Testis (tissue), 5 donors: ENCODE measurements at places on chromosomes 2 and 18. TPM values are rescaled to one million over a fixed set of nuclear protein-coding genes. Genes with fewer than 3 reads are reported as not detected.

DNA sequence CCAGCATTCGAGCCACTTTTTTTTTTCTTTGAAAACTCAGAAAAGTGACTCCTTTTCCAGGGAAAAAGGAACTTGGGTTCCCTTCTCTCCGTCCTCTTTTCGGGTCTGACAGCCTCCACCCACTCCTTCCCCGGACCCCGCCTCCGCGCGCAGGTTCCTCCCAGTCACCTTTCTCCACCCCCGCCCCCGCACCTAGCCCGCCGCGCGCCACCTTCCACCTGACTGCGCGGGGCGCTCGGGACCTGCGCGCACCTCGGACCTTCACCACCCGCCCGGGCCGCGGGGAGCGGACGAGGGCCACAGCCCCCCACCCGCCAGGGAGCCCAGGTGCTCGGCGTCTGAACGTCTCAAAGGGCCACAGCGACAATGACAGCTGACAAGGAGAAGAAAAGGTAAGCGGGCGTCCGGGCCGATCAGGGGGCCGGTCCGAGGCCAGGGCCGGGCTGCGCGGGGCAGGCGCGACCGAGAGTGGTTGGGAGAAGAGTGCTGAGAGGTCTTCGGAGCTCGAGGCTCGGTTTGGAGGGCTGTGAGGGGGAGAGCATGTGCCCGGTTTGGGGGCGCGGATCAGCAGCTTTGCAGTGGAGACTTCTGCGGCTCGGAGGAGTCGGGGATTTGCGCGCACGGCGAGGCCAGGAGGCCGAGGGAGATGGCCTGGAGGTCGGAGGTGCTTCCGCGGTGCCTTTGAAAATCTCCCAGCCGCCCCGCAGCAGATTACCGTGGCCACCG is 502 bp downstream of the EPAS1 start:
- peak; percentile 69 for DNase-seq
- H3K36me3 ChIP-seq: no peaks in the 10 kb centered on the region
- H3K27me3 ChIP-seq: no peaks in the 10 kb centered on the region

GRCh38 chr2:165469417-165469816 is at the start of gene CSRNP3:
CSRNP3 (plus strand) TSS chr2:165469698; CDS start chr2:165595066, 125,368 bp downstream.
- DNase-seq: peak; percentile 90
- no peaks in the 10 kb centered on the region for H3K4me1 ChIP-seq
- H3K36me3 ChIP-seq: no peaks in the 10 kb centered on the region
- H3K27ac ChIP-seq: no peak within 1 kb of the TSS

The COX5B gene
- total RNA-seq: 344 TPM

- H3K4me3 ChIP-seq: peak overlapping the region; percentile 86
These were observed 641 bp downstream of the MAPRE3 start for GRCh38 chr2:26970928-26971627.

DNA sequence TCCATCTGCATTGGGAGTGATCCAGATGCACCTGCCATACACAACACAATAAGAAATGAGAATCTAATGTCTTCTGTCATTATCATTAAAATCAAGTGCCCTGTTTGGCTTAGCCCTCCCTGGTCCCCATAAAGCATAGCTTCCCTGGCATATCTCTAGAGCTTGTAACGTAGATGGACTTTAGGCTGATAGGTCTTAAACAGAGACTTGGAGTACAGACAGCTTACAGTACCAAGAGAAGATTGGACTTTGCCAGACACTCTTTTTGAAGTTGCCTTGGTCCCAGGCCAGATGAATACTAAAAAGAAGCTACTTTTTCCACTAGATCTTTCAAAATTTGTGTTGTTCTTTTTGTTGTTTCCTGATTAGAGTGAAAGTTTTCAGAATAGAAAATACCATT is 86.3 kb upstream of the UNC80 start:
- no peaks in the 10 kb centered on the region for H3K36me3 ChIP-seq
- DNase-seq: no peak
- no peak overlapping the region for H3K27ac ChIP-seq
- H3K4me1 ChIP-seq: no peaks in the 10 kb centered on the region
- H3K27me3 ChIP-seq: no peaks in the 10 kb centered on the region
- no peak overlapping the region for H3K4me3 ChIP-seq

GRCh38 chr2:221715523-221716247 is 143.6 kb upstream of the EPHA4 start:
- no peak overlapping the region for H3K4me3 ChIP-seq
- H3K36me3 ChIP-seq: no peaks in the 10 kb centered on the region
- no peaks in the 10 kb centered on the region for H3K27me3 ChIP-seq
- no peak overlapping the region for H3K27ac ChIP-seq
- no peak for DNase-seq

The PPM1G gene
- total RNA-seq: 245 TPM

DNA sequence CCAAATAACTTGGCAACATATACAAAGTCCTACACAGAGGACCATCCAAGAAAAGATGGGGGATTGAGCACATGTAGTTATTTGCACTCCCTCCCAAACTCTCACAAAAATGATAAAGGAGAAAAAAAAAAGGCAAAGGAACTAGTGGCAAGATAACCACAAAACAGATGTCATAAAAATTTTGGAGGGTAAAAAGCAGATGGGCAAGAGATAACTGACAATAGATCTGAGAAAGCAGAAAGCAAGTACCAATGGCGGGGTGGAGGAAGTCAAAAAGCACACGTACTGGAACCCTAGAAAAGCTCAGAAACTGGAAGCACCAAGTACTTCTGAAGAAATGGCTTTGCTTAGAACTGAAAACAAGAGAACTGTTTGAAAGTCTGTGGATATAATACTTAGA is 82.0 kb downstream of the WDPCP start:
- DNase-seq: no peak
- no peak overlapping the region for H3K4me3 ChIP-seq
- H3K27me3 ChIP-seq: no peaks in the 10 kb centered on the region
- H3K4me1 ChIP-seq: no peaks in the 10 kb centered on the region

- no peaks in the 10 kb centered on the region for H3K36me3 ChIP-seq
- no peak overlapping the region for H3K27ac ChIP-seq
- no peaks in the 10 kb centered on the region for H3K4me1 ChIP-seq
- peak; percentile 76 for DNase-seq
- no peak overlapping the region for H3K4me3 ChIP-seq
These were observed 121.3 kb upstream of the GULP1 start for GRCh38 chr2:188170356-188170755.

GRCh38 chr2:69087912-69088240 is 74.9 kb downstream of the ANTXR1 start:
- H3K27me3 ChIP-seq: no peaks in the 10 kb centered on the region
- no peaks in the 10 kb centered on the region for H3K4me1 ChIP-seq
- H3K36me3 ChIP-seq: no peaks in the 10 kb centered on the region
- no peak overlapping the region for H3K27ac ChIP-seq

DNA sequence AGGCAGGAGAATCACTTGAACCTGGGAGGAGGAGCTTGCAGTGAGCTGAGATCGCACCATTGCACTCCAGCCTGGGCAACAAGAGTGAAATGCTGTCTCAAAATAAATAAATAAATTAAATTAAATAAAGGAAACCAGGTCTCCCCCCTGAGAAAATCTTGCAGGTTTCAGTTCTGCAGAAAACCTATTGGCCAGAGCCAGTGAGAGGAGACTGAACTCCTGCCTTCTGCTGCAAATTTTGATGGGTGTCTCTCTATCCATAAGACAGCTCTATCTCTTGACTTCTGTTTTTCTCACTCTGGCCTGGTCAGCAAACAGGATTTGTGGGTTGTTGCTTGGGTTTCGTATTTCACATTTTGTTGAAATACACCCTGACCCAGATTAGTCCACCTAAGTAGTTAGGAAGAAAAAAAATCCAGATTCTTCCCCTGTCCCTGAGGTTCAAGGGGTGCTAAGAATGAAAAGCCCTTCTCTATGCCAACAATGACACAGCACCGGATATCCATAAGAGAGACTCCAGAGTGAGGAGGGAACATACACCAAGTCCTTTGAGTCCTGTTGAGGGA is 86.7 kb upstream of the MAP4K4 start:
- H3K27ac ChIP-seq: no peak overlapping the region
- DNase-seq: no peak

The TUBA3D gene
- 270 TPM for total RNA-seq

DNA sequence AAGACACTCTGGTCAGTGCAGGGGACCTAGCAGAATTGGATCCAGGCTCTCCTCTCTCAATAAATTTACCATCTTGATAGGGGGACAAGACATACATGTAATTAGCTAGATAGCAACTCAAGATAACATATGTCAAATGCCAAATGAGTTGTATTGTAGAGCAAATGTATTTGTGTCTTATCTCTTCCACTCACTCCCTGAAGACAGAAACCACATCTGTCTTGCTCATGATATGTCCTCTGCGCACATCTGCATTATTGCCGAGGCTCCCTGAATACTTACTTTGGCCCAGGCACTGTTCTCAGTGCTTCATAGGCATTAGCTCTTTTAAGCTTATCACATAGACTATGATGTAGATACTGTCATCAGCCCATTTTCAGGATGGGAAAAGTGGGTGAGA is 122.9 kb upstream of the GATA6 start:
- no peaks in the 10 kb centered on the region for H3K36me3 ChIP-seq
- DNase-seq: no peak
- no peak overlapping the region for H3K27ac ChIP-seq
- H3K27me3 ChIP-seq: no peaks in the 10 kb centered on the region

The RGPD8 gene
- 57.2 TPM for total RNA-seq

DNA sequence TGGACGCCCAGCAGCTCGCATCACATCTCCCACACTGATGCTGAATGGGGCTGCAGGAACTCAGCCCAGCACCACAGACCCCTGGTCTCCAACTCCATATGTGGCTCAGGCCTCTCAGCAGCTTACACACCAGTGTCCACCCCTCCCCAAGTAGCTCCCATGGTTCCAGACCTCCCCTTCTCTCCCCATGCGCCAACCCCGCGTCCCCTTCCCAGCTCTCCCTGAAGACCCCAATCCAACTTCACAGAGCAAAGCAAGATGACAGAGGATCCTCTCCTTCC is 188.9 kb downstream of the SH3BP4 start:
- no peak for DNase-seq
- no peaks in the 10 kb centered on the region for H3K36me3 ChIP-seq
- H3K4me3 ChIP-seq: no peak overlapping the region

- no peak overlapping the region for H3K27ac ChIP-seq
- H3K4me1 ChIP-seq: peaks cover 4% of the 10 kb centered on the region
- H3K36me3 ChIP-seq: no peaks in the 10 kb centered on the region
- DNase-seq: no peak
These were observed 614 bp upstream of the FKBP1B start for GRCh38 chr2:24048769-24049484.

DNA sequence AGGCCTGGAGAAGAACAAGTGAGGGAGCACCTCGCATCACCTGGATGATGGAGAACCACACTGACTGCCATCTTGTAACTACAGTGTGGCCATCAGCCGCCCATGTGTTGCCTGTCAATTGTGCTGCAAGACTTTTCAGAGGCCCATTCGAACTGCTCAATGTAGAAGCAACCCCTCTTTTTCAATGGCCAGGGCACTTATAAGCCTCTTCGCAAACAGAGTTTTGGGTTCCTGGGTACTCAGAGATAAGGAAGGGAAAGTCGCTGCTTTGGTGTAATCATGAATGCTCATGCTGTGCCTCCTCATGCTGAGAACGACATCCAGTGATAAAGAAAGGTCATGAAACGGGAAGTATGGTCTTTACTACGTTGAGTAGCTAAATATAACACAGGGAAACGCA is 143.9 kb upstream of the SLC39A10 start:
- no peak overlapping the region for H3K27ac ChIP-seq
- DNase-seq: no peak
- H3K27me3 ChIP-seq: no peaks in the 10 kb centered on the region

DNA sequence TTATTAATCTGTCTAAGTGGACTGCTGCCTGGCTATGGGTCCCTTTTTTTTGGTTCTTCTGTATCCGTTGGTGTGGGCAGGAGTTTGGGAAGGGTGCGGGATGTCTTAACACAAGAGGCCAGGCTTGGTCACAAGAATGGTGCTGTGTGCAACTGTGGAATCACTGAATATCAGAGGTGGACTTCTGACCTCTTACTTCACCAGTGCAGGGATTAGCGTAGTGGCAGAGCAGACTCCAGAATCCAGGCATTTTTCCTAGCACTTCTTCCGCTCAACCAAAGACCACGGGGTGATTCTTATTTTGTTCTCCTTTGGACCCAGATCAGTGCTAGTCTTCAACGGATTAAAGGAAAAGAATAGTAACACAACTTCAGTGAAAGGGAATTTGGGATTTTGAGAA is 254.3 kb upstream of the TNP1 start:
- H3K4me1 ChIP-seq: no peaks in the 10 kb centered on the region
- H3K36me3 ChIP-seq: no peaks in the 10 kb centered on the region
- no peaks in the 10 kb centered on the region for H3K27me3 ChIP-seq
- H3K4me3 ChIP-seq: no peak overlapping the region
- no peak for DNase-seq
- H3K27ac ChIP-seq: no peak overlapping the region

DNA sequence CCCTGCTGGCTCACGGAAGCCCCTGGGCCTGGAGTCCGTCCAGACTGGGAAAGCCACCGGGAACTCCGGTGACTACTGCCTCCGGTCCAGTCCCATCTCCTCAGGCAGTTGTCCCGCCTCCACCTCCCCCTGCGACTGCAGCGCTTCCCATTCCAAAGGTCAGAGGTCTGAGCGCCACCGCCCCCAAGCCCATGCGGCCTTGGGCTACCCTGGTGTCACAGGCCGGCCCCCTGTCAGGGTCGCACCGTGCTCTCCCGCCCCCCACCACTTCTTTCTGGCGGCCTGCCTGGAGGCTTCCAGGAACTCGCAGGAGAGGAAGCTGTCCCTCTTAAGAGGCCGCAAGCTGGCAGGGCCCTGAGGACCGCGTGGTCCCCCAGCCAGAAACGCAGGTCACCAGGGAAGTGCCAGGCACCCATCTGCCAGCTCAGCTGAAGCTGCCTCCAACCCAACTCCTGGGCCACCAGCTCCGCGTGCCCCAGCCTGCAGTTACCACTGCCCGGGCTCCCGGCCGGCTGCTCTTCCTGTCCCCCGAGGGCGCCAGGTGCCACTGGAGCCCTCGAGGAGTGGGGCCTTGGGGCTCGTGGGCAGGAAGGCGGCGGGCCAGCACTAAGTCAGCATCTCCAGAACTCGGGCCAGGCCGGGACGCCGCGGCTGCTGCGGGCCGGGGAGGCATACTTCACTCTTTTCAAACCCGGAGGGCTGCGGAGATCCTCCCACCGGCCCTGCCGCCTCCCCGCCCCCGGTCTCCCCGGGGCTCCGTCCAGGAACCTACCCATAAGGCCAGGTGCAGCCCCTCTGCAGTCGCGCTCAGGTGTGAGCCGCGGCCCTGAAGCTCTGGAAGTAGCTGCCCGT is 83.3 kb upstream of the POMC start:
- peak overlapping the region; percentile 91 for H3K27ac ChIP-seq
- no peaks in the 10 kb centered on the region for H3K27me3 ChIP-seq
- H3K36me3 ChIP-seq: no peaks in the 10 kb centered on the region
- peak; percentile 49 for DNase-seq

The TET3 gene
- total RNA-seq: 12.2 TPM
